Activated naive CD8-positive, alpha-beta T cell treated with anti-CD3 and anti-CD28 coated beads, Interleukin-2, amount 50 U/mL, for 16 hours (primary cell): ENCODE measurements at places on chromosomes 5 and 9.
A peak's percentile ranks its signal among the peaks of the same experiment; 100 is the strongest.

DNA sequence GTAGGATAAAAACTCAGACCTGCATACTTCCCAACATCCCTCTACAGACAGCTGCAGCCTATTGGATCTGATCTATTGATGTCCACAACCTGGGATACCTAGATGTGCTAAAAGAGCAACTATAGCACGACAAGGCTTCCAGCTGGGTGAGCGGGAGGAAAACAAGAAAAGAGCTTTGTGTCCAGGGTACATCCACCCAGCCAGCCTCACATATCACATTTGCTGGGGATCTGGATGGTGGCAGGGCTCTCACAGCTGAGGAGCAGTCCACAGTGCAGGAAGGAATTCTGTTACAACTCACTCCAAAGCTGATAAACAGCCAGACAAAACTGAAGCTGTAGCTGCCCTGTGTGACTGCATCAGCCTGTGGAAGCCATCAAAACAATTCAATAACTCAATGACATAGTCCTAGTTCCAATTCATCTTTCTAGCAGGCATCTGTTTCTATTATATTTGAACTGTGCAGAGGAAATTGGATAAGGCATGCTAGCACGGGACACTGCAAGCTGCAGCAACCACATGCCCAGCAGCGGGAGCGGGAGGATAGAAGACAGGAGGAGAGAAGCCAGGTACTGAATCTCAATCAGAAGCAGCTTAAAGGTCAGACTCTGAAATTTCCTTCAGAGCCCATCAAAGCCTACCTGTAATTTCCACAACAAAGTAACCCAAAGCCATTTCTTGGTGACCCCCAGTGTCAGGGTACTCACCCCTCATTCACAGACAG lies 45.0 kb downstream of the MED10 start:
- DNase-seq, result no peak

GRCh38 chr5:59648038-59648831 lies 245.3 kb downstream of the PDE4D start:
- DNase-seq, result no peak

- DNase-seq, result no peak
Measured at GRCh38 chr5:172402531-172403188, 51.7 kb downstream of the SH3PXD2B start.

DNA sequence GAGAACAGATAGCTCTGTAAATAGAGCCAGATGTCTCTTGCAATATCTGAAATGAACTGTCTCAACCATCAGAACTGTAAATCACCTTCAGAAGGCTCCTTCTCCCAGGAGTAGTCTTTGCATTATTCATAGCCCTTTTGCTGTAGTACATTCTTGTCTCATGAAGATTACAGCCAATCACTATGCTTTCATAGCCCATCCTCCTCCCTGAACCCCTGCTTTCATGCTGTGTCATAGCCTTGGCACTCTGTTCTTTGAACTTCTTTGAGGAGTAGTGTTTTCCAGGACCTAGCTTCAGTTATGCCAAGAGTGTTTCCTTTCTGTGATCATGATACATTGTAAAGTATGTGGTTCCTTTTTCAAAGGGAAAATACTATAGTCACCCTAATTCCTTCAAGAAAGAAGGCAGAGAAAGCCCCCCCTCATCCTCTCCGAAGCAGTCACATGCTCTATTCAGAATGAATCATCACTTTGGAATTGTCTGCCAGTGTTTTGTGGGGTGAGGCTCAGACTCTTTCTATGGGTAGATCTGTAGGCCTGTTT lies 61.1 kb downstream of the GRIA1 start:
- DNase-seq, result no peak

DNA sequence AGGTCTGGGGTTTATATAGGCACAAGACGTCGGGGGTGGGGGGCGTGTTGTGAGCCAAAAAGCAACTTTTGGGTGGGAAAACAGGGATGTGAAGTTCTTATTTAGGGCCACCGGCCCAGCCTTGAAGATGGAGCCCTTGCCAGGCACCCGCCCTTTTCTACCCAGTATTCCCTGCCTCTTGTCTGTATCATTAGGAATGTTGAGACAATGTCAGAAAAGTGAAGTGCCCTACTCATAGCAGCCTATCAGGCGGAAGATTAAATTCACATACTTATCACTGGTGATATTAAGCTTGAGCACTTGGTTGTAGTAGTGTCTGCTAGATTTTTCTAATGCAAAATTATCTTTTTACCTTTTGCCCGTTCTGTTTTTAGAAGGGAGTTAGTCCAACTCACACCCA lies 293.5 kb downstream of the CDH10 start:
- DNase-seq, result no peak

- no peak for DNase-seq
Measured at GRCh38 chr9:17222932-17223331, 88.1 kb downstream of the CNTLN start.

DNA sequence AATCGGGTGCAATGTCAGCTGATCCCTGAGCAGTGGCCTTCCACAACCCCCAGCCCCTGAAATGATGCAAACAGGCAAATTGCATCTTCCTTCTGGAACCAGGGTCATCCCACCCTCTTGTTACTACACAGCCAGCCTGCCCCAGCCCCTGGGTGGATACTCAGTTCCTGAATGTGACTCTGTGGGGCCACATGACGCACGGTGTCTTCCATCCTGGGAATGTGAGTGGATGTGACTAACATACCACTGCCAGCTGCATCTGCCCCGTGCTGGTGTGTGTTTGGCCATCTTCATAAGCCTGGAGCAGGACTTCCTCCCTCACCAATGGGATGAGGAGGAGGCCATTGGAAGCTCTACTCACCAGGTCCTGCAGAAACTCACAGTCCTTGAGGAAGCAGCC lies 257.9 kb upstream of the ADAMTS16 start:
- DNase-seq, result no peak

DNA sequence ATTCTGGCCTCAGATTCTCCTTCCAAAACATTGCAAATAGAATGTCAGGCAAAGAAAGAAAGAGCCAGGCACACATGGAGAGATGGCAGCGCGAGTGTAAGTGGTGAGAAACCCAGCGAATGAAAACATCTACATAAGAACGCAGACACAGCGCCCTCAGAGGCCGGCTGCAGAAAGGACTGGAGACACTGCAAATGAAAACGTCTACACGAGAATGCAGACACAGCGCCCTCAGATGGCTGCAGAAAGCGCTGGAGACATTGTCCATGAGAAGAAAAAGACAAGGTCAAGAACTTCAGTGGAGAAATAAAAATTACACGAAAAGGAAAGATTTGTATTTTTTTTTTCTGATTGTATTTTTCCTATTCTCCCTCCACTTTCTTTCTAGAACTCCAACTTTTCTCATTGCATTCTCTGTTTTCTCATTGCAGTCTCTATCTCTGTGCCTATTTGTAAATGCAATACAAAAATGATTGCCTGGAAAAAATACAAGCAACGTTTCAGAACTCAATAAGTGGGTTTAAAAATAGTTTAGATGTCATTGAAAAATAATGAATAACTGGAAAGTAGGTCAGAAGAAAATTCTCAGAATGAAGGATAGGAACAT lies 117.9 kb upstream of the LPCAT1 start:
- peak; percentile 38 for DNase-seq

DNA sequence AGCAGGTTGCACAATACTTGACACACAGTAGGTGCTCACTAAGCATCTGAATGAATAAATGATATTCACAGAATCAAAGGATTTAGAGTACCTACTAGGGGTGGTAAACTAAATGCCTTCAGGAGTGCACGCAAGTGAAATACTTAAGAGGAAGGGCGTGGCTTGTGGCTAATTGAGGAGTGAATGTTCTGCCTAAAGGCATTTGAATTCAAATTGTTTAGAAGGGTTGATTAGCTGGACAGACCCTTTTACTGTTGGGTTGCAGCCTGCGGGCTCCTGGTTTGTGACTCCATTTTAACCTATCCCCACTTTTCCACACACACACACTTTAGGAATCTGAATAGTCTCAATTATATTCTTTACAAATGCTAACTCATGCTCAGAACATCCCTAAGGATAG lies 63.1 kb downstream of the PPP2R2B start:
- no peak for DNase-seq

- DNase-seq, result no peak
Measured at GRCh38 chr5:134143431-134143830, 28.9 kb downstream of the TCF7 start.

- DNase-seq, result no peak
Measured at GRCh38 chr5:132257131-132258101, at the start of gene PDLIM4. PDLIM4 (plus strand) TSS chr5:132257696; CDS start chr5:132257735, 39 bp downstream.
